SK-MEL-5 (cell line): ENCODE measurements at places on chromosomes 3 and 15.

GRCh38 chr15:82952158-82953081 is at the start of gene HOMER2:
TSS of gene HOMER2 (minus strand) at chr15:82952720. CDS start at chr15:82952535, 185 bp downstream.
- DNase-seq = no peak

DNA sequence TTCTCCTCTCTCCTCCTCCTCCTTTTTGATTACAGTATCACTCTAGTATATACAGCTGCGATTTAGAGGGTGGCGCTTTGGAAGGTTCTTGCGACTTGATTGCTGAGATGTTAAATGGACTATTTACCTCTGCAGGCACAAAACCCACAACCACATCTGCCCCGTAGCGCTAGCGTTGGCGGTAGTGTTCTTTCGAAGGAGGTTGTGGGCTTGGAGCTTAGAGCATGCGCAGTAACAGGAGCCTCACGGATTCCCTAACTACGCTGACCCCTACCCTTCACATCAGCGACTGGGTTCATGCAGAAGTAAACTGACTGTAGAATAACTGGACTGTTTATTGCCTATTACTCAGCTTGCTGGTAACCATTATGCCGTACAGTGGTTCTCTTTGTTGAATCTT is 58.0 kb downstream of the CGGBP1 start:
- DNase-seq = no peak

DNA sequence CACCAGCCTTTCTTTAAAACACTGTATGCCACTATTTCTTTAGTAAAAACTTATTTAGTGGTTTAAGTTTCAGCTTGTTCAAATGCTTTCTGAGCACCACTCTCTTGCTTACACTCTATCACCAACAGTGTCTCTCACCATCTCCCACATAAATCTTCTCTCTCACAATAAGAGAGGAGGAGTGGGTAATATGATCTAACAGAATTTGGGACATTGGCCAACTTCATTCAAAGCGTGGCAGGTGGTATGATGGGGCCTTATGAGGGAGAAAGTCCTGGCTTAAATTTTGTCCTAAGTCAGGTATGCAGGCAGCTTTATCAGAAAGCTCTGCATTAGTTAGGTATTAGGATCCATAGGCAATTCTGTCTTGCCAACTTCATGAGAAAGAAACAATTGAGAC is 1132.5 kb downstream of the TUSC7 start:
- DNase-seq = no peak

- DNase-seq = no peak
These were observed 114.2 kb downstream of the SMAD6 start for GRCh38 chr15:66816201-66816600.

DNA sequence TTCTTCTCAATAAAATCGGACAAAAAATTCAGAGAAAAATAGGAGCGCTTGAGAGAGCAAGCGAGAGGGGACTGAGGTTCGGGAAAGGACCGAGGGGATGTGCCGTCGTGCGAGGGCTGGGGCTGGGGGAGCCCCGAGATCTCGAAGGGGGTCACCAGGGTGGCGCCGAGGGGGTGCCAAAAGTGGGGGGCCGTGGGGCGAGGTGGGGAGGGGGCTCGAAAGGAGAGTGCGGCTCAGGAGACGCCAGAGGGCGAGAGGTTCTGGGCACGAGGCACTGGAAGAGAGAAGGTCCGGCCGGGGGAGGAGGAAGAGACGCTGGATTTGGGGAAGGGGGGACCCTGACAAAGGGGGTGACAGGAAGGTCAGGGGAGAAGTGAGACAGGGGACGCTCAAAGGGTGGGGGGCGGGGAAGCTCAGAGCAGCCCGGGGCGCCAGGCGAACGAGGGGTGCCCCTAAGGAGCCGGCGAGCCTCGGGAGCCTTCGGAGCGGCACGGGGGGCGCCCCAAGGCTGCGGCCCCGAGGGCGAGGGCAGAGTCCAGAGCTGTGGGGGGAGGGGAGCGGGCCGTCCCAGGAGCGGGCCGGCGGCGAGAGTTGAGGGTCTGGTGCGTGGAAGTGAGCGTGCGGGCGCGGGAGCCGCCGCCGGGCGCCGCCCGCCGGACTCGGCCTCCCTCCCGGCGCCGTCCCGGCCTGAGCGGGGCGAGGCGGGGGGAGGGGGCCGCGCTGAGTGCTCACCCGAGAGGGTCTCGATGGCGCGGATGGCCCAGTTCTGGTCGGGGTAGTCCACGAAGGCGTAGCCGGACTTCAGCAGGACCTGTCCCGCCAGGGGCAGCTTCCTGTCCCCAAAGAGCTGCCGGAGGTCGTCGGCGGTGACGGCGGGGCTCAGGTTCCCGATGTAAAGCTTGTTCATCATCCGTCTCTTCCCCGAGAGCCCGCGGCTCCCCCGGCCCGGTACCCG is 514 bp downstream of the IGF2BP2 start:
- DNase-seq = no peak

DNA sequence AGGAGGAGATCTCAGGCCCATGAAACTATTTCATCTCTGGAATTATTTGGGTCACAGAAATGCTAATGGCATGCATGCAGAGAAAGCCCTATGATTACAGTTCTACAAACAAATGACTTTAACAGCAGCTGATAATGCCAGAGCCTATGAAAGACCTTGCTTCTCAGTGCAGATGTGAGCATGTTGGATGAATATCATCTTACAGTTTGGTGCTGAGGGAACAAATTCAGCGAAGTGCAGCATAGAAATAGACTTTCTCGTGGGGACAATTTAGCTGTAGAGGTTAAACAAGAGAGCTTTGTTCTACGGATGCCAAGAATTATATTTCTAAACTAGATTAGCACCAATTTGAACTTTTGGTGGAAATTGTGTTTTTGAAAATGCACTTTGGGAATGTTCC is 27.7 kb downstream of the PTX3 start:
- DNase-seq = no peak

GRCh38 chr3:128310286-128311058 is 156.2 kb downstream of the DNAJB8 start:
- no peak for DNase-seq

- no peak for DNase-seq
These were observed 9.6 kb downstream of the NIPA1 start for GRCh38 chr15:22796079-22796478.

- DNase-seq = no peak
These were observed 107.4 kb upstream of the CBLB start for GRCh38 chr3:105976196-105976595.

DNA sequence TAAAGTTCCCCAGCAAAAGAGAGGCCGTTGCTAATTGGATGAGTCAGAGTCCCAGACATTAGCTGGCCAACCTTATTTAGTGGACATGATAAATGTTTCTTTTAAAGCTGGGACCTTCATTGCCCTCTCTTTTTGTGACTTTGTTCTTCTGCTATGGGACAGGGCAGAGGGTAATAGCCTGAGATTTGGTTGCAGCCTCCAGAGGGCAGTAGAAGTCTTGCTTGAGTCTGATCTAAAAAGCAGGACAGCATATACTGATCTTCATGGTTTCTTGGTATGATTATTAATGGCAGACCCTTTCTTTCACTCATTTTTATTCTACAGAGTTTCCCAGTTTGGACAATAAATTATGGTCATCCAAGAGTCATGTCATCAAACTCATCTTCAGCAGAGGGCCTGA is 25.1 kb upstream of the ZKSCAN7 start:
- DNase-seq = peak; percentile 50

DNA sequence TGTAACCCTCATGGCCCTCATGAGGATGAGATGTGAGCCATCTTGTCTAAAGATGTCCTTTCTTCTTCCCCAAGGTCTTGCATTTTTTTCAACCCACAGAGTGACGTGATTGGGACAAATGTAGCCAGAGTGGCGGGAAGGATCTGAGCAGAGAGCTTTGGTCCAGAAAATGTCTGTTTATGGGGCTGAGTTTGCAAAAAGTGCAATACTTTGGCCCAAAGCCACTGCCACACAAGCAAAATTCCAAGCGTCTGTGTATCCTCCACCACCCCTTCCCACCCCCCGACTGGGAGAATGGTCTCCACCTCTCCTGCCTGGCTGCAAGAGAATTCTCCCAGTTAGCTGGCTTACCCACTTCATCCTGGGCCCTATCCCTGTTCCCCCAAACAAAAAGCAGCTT is 246.9 kb upstream of the LRIG1 start:
- DNase-seq = no peak

DNA sequence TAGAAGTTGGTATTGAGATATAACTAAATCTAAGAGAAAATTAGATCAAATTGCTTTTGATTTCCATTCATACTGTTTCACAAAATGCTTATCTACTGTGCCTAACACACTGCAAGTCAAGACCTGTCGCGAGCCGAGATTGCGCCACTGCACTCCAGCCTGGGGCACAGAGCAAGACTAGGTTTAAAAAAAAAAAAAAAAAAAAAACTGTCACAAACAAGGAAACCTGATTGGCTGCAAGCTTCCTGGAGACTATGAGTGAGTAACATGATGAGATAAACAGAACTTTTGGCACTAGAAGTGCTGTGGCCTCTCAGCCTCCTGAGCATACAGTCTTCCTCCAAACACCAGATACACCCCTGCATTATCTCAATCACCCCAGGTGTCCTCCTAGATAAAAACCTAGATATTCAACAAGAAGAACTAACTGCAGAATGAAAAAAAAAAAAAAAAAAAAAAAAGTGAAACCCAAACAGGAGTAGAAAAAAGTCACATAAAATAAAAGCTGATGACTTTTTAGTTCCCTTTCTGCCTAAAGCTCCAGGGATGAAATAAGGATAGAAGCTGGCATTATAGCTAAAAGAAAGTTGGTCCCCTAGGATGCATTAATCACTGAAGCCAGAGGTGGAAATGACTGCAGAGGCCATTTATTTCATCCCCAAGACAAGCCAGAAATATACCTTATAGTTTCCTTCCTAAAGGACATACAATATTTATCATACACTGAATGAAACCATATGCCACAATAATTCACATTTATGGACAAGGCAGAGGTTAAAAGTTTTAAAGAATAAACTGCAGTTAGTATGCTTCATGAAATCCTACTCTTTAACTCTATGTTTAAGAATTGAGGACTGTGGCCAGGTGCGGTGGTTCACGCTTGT is 82.4 kb downstream of the P3H2 start:
- peak; percentile 22 for DNase-seq

GRCh38 chr3:147699175-147699838 is 290.1 kb downstream of the ZIC1 start:
- DNase-seq = no peak

DNA sequence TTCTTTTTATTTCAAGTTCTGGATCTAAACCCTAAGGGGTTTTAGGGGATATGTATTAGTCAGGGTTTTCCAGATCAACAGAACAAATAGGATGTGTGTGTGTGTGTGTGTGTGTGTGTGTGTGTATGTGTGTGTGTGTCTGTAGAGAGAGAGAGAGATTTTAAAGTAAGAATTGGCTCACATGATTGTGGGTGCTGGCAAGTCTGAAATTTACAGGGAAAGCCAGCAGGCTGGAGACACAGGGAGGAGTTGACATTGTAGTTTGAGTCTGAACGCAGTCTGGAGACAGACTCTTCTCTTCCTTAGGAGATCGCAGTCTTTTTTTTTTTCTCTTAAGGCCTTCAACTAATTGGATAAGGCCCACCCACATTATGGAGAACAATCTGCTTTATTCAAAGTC is 428.8 kb upstream of the TBL1XR1 start:
- no peak for DNase-seq

GRCh38 chr3:45870099-45870498 is 16.2 kb upstream of the CCR9 start:
- DNase-seq = no peak

DNA sequence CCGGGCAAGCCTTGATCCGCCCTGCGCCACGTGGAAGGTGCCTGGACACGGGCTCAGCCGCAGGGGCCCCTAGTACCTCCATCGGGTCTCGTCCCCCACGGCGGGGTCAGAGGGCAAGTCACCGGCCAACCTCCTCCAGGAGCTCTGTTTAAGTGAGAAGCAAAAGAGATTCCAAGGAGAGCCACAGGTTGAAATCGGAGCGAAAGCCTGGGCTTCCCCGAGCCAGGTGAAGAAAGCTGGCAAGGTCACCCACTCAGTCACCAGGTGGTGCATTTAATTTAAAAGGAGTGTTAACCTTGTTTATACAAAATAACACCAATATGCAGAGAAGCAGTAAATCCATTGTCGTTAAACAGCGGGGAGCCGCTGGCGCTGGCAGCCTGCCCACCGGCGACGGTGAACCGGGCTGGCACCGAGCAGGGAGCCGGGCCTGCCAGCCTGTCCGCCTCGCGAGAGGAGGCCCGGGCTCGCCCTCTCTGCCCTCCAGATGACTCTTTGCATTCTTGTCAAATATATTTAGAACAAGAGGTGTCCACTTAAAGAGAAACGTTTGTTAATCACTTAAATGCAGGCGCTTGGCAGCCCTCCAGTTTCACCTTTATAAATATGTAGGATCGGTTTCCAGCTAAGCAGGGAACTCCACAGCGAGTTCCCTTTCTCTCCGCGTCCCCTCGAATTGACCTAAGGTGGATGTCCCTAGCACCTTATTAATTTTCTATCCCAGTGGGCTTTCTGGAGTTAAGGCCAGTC is 277.3 kb upstream of the NR2F2 start:
- DNase-seq = no peak

- DNase-seq = no peak
These were observed 55.2 kb downstream of the CMSS1 start for GRCh38 chr3:99872923-99873254.

DNA sequence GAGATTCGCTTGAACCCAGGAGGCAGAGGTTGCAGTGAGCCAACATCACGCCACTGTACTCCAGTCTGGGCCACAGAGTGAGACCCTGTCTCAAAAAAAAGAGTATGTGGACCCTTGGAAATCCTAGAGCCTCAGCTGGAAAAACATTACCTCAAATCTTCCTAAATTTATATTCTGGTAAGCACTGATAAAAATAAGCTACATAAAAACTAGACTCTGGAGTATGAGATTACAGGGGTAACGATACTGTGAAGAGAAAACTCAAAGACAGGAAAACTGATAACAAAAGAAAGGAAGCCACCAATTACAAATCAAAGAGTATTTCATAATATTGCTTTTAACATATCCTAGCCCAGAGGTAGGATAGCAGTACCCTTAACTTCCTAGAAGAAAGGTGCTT is 30.3 kb downstream of the SETD2 start:
- DNase-seq = no peak

- DNase-seq = no peak
These were observed 4.5 kb downstream of the PLXNB1 start for GRCh38 chr3:48425281-48425812.

DNA sequence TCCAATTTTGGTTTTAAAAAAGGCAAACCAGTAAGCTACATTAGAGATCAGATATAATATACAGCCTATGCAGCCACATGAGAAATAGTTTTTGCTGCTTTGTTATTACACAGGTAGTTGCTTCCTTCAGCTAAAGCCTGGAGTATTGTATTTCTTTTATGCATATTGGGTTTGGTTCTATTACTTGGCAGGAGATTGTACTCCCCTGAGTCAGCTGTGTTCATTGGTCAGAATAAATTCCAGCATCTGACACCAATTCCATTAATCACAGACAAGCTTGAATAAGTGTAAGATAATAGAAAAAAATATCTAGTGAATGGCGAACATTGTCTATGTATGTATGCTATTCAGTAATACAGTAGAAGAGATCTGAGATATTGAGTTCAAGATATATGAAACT is 26.1 kb upstream of the ZCWPW2 start:
- no peak for DNase-seq
